ENCODE measurements at places on chromosomes 7 and 10.

GRCh38 chr7:107579885-107580715, at the start of gene BCAP29:
BCAP29 (plus strand) TSS chr7:107580246; CDS start chr7:107580773, 527 bp downstream.
- peak; percentile 42 for DNase-seq

- DNase-seq = no peak
These were observed 171.0 kb downstream of the TRIL start for GRCh38 chr7:28787106-28787505.

- DNase-seq = peak; percentile 84
These were observed 166.8 kb upstream of the ASAH2 start for GRCh38 chr10:50417886-50418830.

- peak; percentile 1 for DNase-seq
These were observed 570.7 kb downstream of the REEP3 start for GRCh38 chr10:64091897-64092296.

DNA sequence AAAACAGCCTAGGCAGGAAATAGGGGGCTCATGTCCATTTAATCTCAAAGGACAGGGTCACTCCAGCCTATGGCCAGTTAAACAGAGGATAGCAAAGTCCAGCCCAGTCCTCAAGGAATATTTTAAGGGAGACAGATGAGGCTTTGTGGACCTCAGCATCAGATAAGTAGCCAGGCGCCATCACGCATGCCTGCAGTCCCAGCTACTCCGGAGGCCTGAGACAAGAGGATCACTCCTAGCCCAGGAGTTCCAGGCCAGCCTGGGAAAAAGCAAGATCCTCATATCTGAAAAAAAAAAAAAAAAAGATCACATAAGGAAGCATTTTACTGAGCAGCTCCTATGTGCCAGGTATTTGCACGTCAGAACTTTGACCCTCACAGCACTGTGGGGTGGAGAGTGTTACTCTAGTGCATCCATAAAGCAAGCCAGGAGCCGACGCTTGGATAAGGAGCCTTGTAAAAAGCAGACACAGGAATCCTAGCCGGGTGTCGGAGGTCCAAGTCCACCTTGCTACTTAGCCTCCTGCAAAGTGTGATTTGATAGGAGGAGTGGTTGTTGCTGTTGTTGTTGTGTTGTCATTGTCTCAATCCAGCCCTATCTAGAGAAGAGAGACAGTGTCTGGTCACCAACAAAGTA, 61.8 kb upstream of the DOCK1 start:
- no peak for DNase-seq

- DNase-seq = no peak
These were observed 1139.7 kb upstream of the CELF2 start for GRCh38 chr10:9877978-9878377.

DNA sequence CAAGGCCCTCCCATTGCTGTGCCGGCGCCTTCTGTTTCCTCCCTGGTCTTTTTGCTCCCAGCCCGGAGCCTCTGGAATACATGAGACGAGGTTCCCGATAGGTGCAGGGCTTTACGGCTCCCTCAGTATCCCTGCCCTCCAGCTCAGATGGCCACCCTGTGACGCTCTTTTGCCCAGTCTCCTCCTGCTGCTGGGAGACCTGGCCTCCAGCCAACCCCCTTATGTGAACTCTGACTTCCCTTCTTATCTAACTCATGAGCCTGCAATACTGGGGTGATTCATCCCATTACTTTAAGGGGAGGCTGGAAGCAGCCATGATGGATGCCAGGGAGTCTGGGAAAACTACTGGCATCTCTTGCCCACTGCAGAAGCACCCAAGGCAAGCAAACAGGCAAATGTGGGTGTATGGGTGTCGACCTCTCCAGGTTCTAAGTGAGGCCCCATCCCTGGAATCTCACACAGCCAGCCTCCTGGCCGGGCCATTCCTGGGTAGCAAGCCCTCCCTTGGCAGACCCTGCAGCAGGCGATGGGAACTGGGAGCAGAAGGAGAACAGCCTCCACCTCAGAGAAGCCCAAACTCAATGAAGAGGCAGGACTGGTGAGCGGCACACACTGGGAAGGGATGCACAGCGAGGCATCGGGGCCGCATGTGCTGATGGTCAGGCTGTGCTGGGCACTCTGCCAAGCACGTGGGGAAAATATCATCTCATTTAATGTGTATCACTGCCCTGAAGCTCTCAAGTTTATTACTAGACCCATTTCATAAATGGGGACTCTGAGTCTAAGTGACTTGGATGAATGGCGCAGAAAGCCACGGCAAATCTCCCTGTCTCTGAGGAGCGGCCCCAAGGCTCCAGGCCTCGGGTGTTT, 97.5 kb downstream of the FAM53B start:
- peak; percentile 81 for DNase-seq

GRCh38 chr7:46934198-46934825, 647.6 kb downstream of the TNS3 start:
- peak; percentile 68 for DNase-seq

DNA sequence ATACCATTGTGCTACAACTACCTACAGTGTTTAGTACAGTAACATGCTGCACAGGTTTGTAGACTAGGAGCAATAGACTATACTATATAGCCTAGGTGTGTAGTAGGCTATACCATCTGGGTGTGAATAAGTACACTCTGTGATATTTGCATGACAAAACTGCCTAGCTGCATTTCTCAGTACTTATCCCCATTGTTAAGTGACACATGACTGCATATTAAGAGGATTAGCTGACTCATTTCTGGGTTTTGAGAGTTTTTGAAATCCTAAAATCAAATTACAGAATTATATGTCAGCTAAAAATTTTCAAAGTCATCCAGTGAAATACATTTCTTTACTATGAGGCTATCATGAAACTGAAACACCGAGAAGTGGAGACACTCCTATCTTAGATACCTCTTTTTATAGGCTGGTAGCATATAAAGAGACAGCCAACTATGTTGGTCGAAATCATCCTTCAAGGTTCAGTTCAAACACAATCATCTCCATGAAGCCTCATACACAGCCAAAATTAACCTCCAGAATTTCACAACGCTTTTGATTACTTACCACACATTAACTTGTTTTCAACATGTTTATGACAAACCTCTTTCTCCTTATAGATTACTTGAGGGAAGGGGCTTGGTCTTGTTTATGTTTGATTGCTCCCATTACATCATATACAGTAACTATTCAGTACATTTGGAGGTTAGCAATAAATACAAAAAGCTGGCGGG, 89.8 kb upstream of the ANK3 start:
- no peak for DNase-seq

DNA sequence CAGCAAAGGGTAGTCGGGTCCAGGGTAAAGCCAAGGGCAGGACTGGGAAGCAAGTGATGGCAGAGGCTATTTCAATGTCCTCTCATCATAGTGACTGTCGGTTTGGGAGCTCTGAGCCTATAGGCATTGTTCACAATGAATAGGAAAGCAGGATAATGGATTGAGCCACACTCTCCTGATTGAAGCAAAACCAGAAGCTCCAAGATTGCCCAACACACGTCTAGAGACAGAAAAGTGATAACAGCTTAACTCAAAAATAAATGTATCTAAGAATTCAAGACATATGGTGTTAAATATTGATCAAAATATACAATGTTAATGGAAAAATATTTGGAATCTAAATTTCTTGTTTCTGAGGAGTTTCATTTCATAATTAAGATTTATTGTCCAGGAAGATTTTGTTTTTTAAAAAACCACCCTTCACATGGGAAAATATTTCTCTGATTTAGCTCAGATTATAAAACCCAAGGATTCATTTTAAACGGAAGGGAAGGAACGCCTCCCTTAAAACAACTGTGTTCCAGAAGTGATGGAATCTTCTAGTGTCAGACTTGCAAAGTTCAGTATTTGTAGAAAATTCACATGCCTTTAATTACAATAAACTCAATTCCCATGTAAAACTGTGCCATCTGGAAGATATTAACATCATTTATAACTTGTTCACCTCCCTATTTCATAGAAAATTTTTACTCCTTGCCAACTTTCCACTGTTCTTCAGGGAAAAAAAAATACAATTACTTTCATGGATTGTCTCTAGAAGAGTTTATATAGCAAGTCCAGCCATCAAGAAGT, 54.5 kb downstream of the NRP1 start:
- DNase-seq = peak; percentile 65

DNA sequence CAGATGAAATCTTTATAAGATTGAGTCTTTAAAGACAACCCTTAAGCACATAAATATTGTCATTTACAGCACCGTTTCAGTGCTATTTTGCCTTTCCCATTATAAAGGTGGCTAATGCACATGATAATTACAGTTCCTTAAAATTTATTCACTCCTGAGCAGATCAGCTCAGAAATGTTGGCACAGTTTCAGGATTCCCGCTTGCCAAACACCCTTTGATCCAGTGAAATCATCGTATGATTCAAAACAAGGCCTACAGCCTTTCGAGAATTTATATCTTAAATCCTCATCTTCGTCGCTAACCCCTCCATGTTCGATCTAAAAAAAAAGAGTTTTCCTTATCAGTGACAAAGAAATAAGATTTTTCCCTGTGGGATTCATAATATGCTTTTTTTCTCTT, 14.1 kb upstream of the SOSTDC1 start:
- peak; percentile 15 for DNase-seq

DNA sequence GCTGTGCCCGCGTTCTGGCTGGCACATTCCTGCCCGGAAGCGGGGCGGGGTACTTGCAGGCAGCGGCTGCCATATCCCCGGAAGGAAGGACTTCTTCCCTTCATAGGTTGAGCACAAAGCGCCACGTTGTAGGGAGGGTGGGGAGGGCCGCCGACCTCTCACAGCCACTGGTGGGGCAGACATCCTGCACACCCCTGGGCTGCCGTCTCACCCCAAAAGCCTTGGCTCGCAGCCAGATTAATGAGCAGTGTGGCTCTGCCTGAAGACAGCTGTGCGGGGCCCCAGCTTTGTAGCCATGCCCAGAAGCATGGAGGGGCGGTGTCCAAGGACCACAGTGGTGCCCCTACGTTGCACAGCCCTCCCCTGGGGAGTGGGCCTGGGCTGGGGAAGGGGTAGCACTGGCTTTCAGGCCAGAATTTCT, 54.3 kb upstream of the DPYSL4 start:
- no peak for DNase-seq

- DNase-seq = no peak
These were observed 133.2 kb downstream of the GRM8 start for GRCh38 chr7:127119517-127119916.

DNA sequence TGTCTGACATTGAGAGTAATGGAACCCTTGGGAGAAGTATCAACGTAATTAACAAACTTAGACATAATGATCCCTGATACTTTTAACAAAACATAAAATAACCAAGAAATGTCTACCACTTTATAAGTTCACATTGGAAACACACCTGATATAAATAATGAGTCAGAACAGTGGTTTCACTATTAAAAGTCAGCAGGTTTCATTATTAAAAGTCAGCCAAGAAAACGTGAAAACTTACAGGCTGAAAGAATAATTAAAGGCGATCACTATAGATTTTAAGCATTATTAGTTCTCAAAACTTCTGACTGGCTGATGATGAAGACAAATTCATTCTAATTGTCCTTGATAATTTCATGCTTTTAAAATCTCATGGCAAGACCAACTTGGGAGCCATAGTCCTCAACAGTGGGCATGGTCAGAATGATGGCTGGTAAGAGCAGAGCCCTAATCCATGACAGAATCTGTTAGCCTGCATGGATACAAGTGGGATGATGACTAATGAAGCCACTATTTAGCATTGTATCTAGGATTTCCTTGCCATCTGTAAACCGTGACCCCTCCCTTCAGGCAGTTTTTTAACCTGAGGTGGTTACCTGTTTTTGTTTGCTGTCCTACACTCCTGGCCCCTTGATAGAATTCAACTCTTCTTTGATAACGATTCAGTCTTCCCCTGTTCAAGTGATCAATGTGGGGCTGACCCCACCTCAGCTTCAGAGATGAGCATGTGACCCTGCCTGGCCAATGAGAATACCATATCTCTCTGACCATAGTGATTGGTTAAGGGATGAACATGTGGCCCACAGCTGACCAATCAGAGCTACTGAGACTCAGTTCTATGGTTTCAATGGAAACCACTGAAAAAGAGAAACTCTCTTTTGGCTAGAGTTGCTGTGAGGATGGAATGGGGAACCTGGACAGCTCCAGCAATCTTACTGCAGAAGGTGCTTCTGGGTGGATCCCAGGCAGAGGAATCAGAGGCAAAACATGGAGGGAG, 151.0 kb downstream of the PLPP4 start:
- DNase-seq = peak; percentile 10

DNA sequence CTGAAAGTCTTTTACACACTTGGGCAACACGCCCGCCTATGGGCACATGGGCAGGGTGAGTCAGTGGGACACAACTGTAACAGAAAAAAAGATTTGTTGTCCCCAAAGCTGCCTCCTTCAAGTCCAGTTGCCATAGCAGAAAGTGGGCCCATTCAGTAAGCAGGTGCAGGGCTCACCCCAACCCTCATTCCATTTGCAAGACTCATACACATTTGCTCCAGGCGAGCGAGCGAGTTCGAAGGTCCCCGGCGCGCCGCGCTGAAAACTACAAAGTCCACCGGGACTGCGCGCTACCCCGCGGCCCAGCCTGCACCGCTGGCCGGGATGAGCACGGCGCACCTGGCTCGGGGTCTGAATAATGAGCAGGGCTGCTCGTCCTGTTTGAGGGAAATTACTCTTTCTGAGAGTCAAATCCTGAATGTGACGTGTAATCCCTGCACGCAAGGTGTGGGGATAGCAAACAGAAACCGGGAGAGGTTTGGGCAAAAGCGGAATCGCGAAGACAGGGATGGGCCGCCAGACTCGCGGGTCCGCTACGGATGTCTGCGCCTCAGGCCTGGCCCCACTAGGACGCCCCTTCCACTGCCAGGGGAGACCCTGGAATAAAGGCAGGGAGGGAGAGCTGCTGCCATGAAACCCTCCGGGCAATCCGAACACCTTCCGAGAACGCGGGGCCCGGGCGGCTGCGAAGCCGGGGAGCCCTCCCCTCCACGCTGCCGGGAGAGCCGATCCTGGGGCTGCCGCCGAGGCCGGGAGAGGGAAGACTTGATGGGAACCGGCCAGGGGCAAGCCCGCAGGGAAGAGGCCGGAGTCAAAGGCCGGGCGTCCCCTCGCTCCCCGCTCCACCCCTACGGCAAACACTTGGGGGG, 982 bp downstream of the COBL start:
- DNase-seq = peak; percentile 3

DNA sequence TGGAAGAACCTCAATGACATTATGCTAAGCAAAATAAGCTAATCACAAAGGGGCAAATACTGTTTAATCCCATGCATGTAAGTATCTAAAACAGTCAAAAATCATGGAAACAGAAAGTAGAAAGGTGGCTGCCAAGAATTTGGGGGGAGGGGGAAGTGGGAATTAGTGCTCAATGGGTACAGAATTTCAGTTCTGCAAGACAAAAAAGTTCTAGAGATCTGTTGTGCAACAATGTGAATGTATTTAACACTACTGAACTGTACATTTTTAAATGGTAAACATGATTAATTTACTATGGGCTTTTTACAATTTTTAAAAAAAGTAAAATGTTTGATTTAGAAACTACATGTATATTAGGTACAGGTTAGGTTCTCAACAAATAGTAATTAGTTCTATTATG, 11.9 kb downstream of the EZH2 start:
- DNase-seq = no peak

Data from choroid plexus epithelial cell (primary cell).